NCI-H524 (cell line): ENCODE measurements at places on chromosomes 12 and 14.
A peak's percentile ranks its signal among the peaks of the same experiment; 100 is the strongest.

DNA sequence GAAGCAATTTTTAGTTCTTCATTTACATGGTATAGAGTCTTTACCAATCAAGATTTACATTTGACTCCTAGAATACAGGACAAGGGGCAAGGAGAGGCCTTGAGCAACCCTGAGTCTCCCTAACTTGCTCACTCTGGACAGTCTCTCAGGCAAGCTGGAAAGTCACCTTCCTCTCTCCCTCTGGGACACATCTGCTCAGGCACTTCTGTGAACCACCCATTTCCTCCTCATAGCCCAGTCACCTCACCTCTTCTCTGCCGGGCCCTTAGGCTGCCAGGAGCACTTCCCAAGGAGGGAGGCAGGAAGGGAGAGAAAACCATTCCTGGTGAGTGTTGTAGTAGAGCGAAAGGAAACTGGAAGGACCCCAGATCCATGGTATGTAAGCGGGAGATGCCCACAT is 202.8 kb downstream of the TTC7B start:
- DNase-seq = no peak

- DNase-seq = no peak
These were observed 167.6 kb downstream of the ACSS3 start for GRCh38 chr12:81245458-81245857.

GRCh38 chr12:106632797-106633450 is 50.1 kb downstream of the RFX4 start:
- no peak for DNase-seq

DNA sequence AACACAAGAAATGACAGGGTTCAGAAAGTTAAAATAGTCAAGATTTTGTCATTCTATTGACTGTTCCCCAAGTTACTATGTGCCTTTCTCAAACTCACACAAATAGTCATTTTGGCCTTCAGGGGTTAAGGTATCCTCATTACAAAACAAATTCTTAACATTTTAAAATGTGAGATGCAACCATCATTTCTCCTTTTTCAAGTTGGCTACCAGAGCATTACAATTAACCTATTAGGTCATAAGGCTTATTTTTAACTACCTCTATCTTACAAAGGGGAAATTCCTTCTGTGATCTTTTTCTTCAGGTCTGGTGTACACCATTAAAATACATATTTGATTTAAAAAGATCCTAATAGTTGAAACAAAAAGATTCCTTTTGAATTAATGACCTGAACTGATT is 61.2 kb downstream of the SLC38A1 start:
- DNase-seq = no peak

DNA sequence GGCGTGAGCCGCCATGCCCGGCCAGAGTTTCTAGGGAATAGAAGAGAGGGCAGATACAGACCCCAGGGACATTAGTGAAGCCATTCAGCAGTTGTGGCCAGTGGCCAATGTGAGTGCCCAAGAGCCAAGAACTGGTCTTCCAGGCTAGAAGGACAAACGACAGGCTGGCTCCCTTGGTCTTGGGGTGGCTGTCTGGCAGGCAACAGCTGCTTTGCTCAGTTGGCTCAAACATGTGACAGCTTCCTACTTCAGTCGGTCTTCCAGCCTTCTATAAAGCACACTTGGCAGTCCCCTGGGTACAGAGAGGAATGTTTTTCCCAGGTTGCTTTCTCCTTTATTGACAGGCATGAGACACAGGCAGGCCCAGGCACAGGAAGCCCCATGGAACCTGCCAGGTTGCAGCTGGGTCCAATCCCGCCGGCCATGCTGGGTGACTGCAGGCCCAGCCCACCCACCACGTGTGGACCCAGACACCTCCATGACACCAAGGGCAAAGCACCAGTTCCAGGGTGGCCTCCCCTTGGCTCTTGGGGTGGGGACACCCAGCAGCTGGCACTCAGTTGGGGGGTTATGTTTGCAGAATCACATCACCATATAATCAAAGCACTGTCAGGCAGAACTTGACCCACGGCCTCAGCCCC is 15.4 kb downstream of the CHGA start:
- DNase-seq = peak; percentile 89

- no peak for DNase-seq
These were observed 57.0 kb downstream of the MON2 start for GRCh38 chr12:62523619-62524018.

DNA sequence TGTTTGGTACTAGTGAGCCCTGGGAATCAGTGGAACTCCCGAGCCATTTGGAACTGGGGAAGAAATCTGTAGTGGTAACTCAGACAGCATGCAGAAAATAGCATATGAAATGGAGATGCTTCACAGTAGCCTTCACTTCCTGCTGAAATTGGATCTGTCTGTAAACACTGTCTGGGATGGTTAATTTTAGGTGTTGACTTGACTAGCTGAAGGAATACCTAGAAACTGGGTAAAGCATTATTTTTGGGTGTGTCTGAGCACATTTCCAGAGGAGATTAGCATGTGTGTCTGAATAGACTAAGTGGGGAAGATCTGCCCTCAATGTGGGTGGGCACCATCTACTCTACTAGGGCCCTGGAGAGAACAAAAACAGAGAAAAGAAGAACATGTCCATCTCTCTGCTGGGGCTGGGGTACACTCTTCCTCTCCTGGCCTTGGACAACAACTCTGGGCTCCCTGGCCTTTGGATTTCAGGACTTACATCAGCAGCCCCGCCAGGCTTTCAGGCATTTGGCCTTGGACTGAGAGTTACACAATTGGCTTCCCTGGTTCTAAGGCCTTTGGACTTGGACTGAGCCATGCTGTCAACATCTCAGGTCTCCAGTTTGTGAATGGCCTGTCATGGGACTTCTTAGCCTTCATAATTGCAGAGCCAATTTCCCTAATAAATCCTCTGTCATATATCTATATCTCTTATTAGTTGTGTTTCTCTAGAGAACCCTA is 14.0 kb upstream of the CRADD start:
- no peak for DNase-seq

GRCh38 chr12:74043343-74043742 is 494.3 kb upstream of the ATXN7L3B start:
- no peak for DNase-seq

DNA sequence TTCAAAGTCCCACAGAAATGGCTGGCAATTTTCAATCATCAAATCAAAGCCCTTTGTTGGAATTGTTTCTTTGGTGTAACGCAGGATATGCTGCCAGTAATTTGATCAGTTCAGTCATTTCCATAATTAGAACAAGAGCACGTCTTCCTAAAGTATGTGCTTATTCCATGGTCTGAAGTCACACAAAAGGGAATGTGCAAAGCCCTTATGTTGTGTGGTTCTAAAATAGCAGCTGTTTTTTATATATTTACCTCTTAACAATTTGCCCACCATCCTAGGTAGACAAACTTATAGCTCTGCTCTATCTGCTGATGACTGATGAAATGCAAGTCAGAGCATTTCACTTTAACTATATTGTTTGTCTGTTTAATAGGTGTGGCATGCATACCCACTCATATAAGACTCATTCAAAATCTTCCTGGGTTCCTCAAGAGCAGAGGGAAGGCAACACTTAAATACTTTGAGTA is 176.1 kb upstream of the SLC38A2 start:
- no peak for DNase-seq

GRCh38 chr14:51024377-51024776 is 70.5 kb downstream of the TRIM9 start:
- no peak for DNase-seq

DNA sequence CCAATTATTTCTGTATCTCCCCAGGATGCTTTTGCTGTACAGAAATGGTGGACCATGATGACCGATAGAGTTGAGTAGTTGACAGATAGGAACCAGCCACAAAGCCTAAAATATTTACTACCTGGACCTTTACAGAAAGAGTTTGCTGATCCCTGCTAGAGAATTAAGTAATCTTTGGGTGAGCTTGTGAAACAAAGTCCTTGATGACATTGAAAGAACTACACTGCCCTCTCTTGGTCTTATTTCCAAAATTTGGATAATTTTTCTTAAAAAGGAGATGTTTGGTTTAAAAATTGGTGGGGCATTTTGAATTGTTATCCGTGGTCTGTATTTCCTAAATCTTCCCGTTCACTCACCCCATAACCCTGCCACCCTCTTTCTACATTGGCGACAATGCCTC is 13.7 kb upstream of the TCTN1 start:
- DNase-seq = peak; percentile 49

DNA sequence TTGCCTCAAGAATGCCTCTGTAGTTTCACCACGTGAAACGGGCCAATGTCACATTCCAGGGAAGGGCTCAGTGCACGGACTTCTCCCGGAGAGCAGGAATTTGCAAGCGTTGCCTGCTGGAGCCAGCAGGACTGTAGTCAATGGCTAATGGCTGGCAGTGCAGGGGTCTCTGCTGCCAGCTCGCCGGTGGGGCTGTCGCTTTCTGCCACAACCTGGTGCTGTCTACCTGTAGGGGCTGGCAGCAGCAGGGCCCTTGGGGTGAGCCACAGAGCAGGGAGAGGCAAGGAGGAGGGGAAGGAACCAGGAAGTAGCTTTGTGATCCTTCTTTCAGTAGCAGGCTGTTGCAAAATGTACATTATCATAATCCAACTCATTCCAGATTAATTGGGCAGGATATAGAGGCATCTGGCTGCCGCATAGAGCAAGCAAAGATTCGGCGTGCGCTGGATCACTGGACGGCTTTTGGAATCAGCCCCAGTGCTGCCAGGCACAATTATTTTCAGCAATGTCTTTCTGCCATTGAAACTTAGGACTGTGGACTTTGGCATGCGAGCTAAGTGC is 114.1 kb downstream of the PAPOLA start:
- peak; percentile 85 for DNase-seq

DNA sequence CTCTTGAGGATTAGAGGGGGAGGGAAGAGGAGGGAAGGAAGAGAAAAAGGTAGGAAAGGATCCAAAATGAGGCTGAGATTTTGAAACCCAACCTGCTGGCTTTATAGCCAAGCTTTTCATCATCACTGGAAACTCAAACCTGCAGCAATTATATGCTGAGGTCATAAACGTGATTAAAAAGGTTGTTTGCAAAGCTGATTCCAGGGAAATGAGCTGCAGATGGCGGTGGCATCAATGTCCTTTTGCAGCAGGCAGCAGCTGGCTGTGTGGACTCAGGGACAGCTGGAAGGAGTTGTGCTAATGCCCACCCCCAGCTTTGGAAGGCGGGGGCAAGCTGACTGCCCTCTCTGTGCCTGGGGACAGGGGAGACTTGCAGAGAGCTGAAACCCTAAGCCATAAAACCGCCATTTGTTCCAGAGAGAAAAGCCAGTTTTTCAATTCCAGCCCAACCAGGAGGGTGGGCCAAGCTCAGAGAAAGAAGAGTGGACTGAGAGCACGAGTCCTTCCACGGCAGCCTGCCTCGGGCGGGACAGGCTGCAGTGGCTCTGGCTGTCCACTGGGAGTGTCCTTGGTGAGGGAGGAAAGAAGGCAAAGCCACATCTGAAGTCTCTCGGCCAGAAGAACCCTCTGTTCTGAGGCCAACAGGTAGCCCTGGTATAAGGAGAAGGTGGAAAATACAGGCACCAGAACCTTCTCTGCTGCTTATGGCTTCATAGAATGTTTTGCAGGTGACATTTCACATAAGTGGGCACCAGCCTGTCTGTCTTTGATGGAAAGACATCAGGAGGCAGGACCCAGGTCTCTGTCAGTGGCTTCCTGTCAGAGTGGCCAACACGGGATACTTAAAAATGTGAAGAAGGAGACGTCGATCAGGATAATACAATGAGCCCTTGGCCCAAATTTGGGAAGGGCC is 90.7 kb downstream of the SINHCAF start:
- peak; percentile 93 for DNase-seq

GRCh38 chr12:98819821-98820404 is 174.8 kb downstream of the APAF1 start:
- DNase-seq = no peak

- no peak for DNase-seq
These were observed 104.2 kb downstream of the ADGRD1 start for GRCh38 chr12:131057722-131058515.

DNA sequence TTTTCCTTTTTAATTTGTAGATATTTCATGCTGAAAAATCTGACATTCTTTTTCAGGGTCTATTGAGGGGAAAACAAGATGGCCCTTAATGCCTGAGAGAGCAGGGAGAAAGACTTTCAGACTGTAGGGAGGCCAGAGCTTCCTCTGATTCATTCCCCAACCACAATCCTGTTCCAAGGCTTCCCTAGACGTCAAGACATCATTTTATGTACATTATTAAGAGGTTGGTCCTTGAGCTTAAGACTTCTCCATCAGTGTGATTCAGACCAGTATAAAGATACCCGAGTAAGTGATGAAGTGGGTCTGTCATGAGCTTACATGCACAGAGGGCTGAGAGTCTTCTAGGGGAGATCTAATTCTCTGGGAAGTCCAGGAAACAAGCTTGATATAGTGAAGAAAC is 57.3 kb downstream of the AVPR1A start:
- no peak for DNase-seq
